ENCODE measurements at places on chromosomes 5 and 9. TPM values are rescaled to one million over a fixed set of nuclear protein-coding genes. Genes with fewer than 3 reads are reported as not detected.

GRCh38 chr5:150490754-150491153 lies 17.2 kb upstream of the NDST1 start:
- DNase-seq = no peak

DNA sequence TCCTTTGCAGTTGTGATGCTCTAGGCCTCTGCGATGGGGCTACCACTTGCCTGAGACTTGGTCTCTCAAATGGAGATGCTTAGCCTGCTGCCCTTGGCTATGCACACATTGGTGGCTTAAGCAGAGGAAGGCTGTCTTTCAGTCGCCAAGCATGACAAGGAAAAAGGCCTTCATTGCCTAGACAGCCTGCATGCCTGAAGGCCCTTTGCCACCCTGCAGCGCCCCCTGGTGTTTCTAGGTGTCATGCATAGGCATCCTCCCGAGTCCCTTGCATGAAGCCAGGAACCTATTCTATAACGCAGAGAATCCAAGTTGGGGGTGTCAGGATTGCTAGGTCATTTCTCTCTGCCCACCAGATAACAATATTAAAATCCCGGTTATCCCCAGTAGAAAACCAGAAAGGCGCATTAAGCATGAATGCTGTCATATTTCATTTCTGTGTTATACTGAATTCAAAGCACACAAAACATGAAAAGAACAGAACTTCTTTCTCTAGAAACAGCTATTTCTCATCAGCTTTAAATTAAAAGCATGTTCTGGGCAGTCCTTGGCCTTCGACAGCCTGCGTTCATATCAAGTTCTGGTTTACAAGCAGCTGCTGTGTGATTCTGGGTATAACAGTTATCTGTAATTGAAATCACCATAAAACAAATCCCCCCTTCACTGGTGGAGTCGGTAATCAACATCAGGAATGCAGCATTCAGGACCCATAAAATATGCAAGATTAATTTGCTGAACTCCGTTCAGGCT lies 59.7 kb upstream of the TRPC7 start:
- DNase-seq = peak; percentile 90

- no peak for DNase-seq
These were observed 1.9 kb upstream of the UBE2QL1 start for GRCh38 chr5:6446626-6447309.

- no peak for DNase-seq
These were observed 51.9 kb downstream of the ERCC6L2 start for GRCh38 chr9:95927271-95928004.

DNA sequence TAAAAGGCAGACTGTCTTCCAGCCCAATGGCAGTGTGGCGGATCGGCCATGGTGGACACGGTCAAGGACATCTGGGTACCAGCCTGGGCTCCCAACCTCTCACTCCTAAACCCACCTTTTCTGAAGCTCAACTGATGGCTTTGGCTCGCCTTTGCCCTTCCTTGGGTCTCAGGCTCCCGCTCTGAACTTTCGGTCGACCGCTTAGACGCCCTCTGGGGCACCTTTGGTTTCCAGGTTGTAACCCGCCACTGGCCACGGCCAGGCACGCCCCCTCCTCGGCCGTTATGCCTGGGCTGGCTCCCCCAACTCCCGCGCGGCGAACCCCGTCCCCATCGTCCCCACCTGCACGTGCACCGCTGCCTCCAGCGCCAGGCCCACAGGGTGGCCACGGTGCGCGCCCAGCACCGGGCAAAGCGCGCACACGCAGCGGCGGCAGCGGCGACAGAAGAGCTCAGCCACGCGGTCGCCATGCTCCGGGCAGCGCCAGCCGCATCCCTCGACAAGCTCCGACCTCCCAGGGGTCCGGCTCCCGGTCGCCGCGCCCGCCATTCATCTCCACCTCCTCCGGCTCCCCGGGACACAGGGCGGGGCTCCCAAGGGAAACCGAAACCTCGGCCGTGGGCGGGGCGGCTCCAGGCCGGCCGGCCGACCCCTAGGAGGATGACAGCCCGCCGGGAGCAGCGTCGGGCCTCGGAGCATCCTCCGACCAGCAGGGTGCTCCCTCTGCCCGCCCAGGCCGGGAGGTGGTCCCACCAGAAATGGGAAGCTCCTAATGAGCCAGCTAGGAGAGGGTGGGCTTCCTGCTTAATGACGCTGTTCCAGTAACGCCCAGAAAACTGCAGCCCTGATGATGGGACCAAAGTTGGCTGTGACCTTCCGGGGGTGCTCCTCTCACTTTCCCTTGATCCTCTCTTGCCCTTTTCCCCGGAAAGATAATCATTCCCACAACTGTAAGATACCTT lies at the start of gene TRIM14:
TSS of gene TRIM14 (minus strand) at position 583 of the 962 bp plus-strand sequence. CDS start at position 549, 34 bp downstream.
- DNase-seq = peak; percentile 80

DNA sequence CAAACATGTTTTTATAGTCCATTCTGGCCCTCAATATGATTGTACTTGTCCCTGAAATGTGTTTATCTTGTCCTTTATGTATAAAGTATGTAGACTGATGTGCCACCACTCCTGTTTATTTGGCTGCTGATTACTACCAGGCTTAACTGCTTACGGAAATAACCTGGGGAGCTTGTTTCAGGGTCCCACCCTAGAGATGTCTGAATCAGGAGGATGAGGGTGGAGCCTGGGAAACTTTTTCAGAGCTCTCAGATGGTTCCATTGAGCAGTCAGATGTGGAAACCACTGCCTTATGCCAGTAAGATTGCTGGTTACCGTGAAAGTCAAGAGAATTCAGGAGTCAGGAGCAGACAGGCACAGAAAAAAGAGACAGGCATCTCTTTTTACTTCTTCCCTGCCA lies 19.2 kb downstream of the SLC23A1 start:
- no peak for DNase-seq

DNA sequence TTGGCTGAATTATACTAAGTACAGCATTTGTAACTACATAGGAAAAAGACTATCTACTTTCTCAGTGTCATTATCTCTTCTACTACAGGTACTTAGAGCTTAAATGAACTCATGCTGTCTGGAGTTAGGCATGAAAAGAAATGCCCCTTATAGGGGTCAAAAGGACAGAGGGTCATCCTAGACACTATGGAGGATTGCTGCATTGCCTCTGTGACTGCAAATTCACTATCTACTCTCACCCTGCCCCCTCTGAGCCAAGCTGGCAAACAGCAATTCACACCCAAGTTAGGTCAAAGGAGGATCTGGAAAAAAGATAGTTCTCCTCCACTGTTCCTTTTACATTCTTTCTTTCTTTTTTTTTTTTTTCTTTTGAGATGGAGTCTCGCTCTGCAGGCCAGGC lies 36.7 kb downstream of the ANKRD31 start:
- DNase-seq = no peak

DNA sequence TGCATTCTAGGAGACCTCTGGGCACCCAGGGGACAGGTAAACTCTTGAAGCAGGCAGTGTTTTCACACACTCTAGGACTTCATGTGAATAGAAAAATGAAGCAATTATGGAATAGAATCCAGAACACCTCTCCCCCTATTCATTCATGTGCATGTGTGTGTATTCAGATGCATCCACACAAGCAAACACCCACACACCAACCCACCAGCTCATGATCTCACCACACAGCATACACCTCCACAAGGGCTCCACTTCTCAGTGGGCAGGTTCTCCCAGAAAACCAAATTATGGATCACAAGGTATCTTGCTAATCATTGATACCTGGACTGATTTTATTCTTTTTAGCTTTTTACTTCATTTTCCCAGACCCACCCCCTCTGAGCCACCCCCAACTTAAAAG lies 21.2 kb upstream of the HSD17B3 start:
- DNase-seq = no peak

DNA sequence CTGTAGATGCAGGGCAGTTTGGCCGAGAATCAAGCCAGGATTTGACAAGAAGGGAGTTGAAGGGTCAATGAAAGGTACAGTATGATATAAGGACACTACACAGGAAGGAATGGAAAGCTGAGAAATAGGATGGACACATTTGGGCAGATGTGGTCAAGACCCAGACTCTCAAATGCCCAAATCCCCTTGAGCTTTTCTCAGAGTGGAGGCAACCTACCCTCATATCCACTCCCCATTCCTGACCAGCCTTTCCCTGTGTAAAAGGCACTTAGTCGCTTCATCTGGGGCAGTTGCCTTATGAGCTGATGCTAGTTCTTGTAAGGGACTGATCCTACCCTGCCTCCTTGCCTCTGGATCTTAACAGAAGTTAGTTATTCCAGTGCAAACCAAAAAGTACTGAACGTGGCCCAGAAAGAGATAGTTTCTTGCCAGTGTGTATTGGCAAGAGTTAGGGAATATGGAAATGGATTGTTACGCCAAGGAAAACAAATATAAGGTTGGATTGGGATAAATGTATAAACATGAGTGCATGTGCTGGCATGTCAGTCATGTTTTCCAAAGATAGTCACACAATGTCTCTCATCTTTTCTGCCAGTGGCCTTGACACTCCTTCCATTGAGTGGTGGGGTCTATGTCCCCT lies 4.1 kb upstream of the MCCC2 start:
- DNase-seq = no peak

GRCh38 chr5:54852007-54852406 lies 133.4 kb downstream of the ESM1 start:
- no peak for DNase-seq

DNA sequence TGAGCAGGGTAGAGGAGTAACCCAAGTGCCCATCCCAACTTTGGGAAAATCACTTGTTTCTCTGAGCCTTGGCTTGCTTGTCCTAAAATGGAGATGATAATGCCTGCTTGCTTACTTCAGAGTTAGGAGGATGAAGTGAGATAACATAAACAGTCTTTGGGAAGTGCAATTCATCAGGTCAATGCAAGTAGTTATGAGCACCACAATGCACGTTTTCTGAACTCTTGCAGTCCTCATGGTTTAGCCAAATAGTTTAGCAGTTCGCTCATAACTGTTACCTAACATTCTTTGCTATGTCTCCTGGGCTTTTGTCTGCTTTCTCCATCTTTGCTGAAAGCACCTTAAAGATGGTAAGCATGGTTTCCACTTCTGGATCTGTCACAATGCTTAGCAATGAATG lies 270.0 kb downstream of the ADAMTSL1 start:
- DNase-seq = no peak

TEX48 gene
- not detected for total RNA-seq

ZFP37 gene
- 14.1 TPM for total RNA-seq

GRM6 gene
- not detected for total RNA-seq

IL3 gene
- not detected for total RNA-seq

RANBP17 gene
- total RNA-seq = 38.7 TPM

KCNV2 gene
- not detected for total RNA-seq

RABL6 gene
- 71.2 TPM for total RNA-seq

SLC38A9 gene
- 41.6 TPM for total RNA-seq

PCDHA10 gene
- 11.7 TPM for total RNA-seq

MYOT gene
- not detected for total RNA-seq

DAB2 gene
- 9.9 TPM for total RNA-seq

SPATA31D4 gene
- total RNA-seq = not detected

ADGRV1 gene
- total RNA-seq = 127 TPM

Measured in neural progenitor cell (in vitro differentiated cells).